ENCODE measurements at places on chromosomes 16 and 17.
A peak's percentile ranks its signal among the peaks of the same experiment; 100 is the strongest.

GRCh38 chr17:81545160-81545949, 6.8 kb downstream of the FAAP100 start:
- no peak for DNase-seq

- DNase-seq: no peak
These were observed 77.4 kb upstream of the TOB1 start for GRCh38 chr17:50943575-50943933.

GRCh38 chr17:3663102-3664011, 5.0 kb downstream of the TAX1BP3 start:
- no peak for DNase-seq

- DNase-seq: peak; percentile 24
These were observed 248.9 kb upstream of the FOXF1 start for GRCh38 chr16:86261379-86261778.

- DNase-seq: no peak
These were observed 2.4 kb upstream of the SLC47A2 start for GRCh38 chr17:19718613-19719354.
